ENCODE measurements at places on chromosomes 5 and 9. TPM values are rescaled to one million over a fixed set of nuclear protein-coding genes. Genes with fewer than 3 reads are reported as not detected.

DNA sequence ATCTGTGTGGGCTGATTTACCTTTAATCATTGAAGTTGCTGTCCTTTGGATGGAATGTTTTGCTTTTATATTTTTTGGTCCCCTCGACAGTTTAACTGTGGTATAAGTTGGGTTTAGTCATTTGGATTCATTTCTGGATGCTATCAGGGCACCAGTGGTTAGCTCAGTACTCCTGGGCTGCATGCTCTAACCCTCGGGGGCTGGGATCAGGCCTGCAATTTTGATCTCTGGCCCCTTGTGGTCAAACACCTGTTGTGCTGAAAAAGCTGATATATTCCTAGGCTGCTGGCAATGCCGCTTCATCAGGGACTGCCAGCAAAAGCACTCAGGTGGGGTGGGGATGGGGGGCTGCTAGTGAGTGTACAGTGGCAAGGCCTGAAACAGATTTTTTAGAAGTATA, 440.4 kb upstream of the RIOK2 start:
- DNase-seq: no peak

GRCh38 chr9:93822229-93822628, 132.9 kb downstream of the BARX1 start:
- DNase-seq: no peak

DNA sequence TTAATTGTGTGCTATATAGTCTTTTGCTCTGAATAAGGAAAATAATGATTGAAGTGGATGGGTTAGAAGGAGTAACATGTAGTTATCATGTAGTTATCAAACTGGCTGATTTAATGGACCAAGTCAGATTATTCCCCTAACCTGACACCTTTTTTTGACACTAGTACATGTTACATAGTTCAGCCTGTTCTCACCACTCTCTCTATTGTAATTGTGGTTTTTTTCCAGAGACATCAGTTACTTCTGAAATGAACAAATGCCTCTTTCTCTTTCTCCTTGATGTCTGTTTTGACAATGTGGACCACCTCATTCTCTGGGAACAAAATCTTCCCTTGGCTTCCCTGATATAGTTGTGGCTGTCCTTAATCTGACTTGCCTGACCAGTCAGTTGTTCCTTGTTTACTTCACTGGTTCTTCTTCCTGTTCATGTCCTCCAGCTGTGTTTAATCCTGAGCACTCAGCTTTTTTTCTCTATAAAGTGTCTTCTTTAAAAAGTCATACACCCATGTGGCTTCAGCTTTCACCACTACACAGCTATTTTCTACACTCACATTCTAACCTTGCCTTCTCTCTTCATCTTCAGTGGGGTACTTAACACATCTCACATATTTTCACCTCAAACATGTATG, 243.4 kb downstream of the ARRDC3 start:
- DNase-seq: no peak

- no peak for DNase-seq
These were observed 1.2 kb downstream of the FBXO10 start for GRCh38 chr9:37575001-37575400.

DNA sequence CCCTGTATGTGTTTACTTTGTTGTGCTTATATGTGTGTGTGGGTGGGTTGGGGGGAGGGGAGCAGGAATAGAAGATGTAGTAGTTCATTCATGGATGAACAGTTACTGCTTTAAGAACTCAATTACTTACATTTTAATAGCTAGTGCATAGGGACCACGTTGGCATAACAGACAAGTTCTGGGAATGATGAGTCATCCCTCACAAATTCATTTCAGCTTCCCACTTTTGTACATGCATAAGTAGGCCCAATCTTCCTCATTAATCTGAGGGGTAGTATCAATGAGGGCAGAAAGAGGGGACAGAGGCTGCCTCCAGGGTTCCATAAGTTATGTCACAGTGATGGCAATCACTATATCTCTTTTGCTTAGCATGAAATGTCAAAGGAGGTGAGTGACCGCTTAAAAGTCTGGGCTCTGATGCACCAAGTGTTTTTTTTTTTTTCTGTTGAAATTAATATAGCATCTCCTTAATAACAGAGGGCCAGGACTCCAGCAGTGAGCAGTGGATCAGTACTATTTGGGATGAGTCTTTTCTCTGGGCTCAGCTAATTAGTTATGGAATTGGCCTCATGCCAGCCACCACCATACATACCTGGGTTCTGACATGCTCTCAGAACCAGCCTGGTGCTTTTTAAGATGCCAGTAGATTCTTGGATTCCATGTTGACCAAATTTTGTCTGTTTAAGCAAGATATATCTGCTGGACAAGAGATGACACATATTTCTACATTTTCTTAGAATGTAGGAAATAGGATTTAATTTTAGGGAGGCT, 37.1 kb downstream of the PRDM6 start:
- no peak for DNase-seq

DNA sequence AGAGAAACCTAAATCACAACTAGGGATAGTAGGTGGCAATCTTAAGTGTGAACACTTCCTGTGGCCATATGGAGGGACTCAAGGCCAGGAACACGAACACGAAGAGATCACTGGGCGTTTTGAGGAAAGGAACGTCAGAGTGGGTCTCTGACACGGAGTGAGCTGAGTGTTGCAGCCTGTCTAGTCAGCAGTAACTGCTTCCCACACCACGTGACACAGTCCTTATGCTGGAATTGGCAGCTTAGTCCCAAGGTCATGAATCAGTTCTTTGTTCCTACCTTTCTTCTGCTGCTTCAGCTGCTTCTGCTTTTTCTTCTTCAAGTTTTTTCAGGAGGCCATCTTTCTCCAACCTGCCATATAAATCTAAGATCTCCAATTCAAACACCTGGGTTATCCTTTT, 18.2 kb downstream of the SPACA9 start:
- no peak for DNase-seq

DNA sequence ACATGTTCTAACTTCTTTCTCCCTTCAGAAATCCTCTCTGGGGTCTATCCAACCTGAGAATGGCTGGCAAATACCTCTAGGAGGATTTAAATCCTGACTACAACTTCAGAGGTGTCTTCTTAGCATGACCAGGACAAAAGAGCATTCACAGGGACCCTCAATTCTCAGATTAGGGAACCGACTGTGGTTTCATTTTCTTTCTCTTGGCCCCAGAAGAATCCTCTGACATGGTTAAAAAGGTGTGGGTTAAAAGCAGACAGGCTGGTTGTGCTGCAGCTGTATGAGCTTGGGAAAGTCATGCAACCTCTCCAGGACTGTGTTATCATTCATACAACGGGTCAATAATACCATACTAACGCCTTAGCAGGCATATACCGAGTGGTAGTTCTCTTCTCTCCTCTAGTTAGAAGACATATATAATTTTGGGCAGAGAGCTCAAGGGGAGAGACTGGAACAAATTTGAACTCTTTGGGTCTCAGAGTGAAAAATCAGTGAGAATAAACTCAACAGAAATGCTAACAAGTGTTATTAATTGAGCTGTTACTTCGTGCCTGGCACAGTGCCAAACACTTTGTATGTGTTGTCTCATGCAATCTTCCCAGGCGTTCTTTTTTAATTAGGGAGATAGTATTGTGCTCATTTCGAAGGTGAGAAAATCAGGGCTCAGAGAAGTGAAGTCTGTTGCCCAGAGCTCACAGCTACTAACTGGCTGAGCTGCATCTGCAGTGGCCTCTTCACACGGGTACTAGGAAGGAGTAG, 35.2 kb downstream of the INSYN2B start:
- DNase-seq: no peak

DNA sequence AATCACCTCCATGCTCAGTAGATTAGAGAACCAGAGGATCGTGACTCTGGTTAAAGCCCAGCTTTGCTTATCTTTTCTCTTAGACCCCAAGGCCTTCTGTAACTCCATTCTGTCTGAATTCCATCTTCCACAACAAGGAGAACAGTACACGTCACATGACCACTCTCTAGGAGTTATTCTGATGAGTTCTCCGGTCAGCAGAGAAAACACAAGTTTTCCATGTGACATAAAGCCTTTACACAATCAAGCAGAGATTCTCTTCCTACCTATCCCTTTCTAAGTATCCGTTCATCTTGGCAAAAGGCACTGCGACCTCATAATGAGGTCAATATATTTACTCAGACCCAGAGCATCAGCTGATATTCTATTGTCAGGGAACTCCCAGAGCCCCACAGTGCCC, 112.3 kb downstream of the TRPM6 start:
- no peak for DNase-seq

GRCh38 chr5:158152136-158152535, 293.2 kb upstream of the CLINT1 start:
- DNase-seq: no peak

PTGDS gene
- total RNA-seq: 4.4 TPM

Data from Peyer's patch (tissue), 4 donors.